ENCODE measurements at places on chromosomes 1 and 21.
A peak's percentile ranks its signal among the peaks of the same experiment; 100 is the strongest.

DNA sequence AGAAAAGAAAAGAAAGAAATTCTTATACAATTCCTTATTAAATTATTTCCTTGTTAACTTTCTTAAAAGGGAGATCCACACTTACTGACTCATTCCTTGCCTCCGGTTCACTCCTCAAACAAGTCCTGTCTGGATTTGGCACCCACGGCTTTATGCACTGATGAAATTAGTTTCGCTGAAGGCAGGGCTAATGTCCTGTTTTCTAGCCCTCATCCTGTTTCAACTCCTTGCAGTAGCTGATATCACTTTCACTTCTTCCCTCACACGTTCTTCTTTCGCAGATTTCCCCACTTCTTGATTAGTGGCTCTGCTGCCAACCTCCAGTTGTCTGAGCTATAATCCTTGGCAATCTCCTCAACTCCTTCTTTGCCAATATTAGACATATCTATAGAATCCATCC, 215.2 kb downstream of the URB2 start:
- no peak for DNase-seq

DNA sequence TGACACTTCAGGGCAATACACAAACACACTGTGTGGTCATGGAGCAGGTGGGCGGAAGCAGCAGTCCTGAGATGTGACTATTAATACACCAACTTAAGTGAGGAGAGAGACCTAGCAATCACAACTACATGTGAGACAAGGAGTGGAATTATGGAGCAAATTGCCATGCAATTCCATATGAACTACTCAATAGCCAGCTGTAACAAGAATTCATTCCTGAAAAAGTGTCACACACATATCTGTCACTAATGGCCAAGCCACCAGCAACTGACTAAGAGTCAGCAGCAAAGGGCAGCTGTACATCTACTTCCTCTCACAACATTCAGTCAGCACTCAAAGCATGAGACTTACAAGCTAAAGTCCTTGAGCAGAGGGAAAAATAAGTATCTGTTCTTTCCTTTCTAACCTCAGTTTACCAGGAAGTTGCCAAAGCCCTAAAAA, 46.2 kb downstream of the GPR3 start:
- no peak for DNase-seq

DNA sequence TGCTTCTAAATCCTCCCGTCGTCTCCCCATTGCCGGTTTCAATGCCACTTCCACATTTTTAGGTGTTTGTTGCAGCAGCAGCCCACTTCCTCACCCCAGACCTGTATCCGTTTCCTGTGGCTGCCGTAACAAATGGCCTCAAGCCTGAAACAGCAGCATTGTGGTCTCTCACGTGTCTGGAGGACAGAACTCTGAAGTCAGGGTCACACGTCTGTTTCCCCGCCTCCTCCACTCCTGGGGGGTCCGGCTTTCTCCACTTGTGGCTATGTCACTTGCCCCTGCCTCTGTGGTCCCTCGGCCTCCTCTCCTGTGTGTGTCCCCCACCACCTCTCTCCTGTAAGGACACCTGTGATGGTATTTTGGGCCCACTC, 21.8 kb downstream of the TRPM2 start:
- DNase-seq: no peak

DNA sequence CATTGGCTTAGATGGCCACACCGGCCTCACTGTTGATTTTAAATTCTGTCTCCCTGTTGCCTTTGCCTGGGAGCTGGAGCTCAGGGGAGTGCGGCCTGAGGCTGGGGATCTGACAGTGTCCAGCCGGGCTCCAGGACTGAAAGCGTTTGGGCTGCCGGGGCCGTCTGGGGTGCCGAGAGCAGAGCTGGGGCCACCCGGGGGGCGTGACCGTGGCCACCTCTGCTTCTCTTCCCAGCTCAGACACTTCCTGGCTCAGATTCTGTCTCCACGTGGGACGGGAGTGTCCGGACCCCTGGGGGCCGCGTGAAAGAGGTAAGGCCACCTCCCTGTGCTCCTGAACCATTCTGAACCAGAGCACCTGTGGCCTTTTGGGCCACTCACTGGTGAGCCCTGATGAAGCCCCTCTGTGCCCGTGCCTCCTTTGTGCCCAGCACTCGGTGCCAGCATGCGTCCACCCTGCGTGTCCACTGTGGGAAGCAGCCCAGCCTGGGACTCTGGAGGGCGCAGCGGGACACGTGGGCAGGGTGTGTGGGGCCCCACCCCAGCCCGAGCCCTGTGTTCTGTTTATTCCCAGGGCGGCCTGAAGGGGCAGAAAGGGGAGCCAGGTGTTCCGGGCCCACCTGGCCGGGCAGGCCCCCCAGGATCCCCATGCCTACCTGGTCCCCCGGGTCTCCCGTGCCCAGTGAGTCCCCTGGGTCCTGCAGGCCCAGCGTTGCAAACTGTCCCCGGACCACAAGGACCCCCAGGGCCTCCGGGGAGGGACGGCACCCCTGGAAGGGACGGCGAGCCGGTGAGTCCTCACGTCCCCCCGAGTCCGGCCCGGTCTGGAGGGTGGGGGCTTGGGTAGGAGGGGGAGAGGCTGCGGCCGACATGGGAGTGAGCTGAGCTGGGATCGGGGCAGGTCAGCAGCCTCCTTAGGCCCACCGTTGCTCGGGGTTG, 64.8 kb downstream of the SLC19A1 start:
- no peak for DNase-seq

DNA sequence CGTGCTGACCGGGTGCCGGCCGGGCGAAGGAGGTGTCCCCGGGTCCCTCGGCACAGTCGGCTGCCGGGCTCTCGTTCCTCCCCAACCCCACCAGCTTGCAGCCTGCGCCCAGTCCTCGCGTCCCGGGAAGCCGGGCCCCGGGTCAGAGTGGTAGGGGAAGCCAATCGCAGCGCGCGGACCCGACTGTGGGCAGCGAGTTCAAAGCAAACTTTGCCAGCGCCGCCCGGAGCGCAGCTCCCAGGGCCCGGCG, 328 bp downstream of the MYCL start:
- no peak for DNase-seq

- DNase-seq: no peak
These were observed at the start of gene RGS8 for GRCh38 chr1:182684116-182684828. RGS8 (minus strand) TSS chr1:182684587; CDS start chr1:182669649, 14,938 bp downstream.

- DNase-seq: no peak
These were observed 445.1 kb downstream of the AJAP1 start for GRCh38 chr1:5099558-5099957.

DNA sequence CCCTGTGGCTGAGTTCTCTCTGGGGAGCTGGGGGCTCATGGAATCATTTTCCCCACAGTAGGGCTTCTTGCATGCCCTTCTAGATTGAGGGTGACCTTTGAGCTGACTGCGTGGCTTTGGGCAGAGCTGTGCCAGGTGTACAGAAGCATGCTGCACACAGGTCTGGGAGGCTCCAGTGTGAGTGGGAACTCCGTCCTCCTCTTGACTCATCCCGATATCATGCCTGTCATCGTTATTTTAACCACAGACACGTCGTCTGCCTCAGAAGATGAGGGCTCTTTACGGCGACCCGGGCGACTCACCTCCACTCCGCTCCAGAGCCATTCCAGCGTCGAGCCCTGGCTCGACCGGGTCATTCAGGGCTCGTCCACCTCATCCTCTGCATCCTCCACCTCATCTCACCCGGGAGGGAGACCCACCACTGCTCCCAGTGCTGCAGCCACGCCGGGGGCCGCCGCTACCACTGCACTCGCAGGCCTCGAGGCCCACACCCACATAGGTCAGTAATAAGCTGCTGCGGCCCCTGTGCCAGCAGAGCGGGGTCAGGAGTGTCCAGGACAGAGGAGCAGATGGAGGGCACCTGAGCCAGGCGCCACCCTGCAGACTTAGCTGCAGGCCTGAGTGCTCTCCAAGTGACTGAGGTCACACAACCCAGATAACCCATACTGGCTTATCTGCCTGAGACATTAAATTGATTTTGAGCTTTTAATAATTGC, 39.8 kb downstream of the DIP2A start:
- no peak for DNase-seq

DNA sequence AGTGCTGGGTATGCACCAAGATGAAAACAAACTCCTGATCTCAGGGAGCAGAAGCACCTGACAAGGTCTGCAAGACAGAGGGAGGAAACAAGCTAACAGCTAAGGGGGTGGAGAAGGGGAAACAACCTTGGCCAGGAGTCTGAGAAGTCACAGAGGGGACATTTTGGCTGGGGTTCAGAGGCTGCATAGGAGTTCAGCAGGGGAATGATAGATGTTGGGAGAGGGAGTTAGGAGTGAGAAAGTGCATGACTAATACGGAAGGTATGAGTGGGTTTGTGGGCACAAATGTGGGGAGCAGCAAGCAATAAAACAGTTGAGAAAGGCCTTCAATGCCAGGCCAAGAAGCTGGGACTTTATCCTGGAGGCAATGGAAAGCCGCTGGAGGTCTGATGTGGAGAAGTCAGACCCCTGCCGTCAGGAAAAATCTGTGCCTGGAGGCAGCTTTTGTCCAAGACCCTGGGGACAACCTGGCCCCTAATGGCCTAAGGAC, 16.4 kb downstream of the EPHA2 start:
- no peak for DNase-seq

- DNase-seq: no peak
These were observed 1.7 kb upstream of the GADD45A start for GRCh38 chr1:67683316-67683715.

- no peak for DNase-seq
These were observed 41.8 kb upstream of the SLC16A1 start for GRCh38 chr1:112997781-112998180.

DNA sequence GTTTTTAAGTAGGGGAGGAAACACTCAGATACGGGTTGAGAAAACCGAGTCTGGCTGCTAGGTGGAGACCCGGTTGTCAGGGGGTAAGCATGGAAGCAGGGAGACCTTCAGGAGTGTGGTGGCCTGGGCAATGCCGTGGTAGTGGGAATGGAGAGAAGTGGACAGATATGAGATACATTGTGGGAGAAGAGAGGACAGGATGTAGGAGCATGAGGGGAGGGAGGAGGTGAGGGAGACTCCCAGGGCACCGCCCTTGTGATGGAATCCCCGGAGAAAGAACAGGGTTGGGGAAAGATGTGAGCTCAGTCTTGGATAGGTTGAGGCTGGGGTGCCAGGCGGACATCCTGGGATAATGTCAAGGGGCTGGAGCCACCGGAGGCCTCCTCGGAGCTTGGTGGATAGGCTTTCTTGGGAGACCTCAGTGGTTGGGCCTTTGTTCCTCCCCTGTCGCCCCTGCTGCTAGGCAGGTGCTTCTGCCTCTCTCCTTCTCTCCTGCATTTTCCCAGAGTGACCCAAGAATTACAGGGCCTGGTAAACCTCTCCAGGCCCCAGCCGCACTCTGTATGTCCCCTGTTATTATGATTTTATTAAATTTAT, 21.3 kb downstream of the ZNF362 start:
- DNase-seq: no peak

DNA sequence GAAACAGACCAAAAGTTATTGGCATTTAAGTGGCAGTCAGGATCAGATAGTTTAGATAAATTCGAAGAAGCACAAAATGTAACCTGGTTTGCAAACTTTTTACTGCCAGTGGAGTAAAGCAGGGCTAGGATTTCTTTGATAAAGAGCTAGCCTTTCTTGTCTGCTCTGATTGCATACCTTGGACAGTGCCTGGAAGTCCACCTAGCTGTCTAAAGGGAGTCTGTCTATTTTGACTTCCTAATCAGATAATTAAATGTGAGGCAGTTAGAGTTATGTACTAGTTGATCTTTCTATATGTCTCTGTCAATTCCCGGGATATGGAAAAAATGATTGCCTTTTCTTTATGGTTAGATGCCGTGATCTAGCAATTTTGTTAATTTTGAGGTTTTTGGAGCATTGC, 4.1 kb downstream of the GPSM2 start:
- DNase-seq: no peak

DNA sequence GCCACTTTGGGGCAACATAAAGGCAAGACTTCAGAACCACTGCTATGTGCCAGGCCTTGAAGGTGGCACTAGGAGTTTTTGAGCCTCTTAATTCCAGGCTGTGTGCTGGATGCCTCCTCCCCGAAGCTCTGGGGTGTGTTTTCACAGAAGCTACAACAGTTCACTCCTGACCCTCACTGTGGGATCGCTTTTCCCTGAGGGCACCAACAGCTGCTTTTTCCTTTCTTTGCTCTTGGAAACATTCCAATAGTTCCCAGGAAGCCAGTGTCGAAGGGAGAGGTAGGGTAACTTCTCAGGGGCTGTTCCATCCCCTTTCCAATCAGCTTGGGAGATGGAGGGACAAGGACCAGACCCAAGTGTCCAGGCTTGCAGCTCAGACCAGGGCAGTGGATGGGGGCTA, 153.4 kb downstream of the C1orf94 start:
- DNase-seq: no peak

DNA sequence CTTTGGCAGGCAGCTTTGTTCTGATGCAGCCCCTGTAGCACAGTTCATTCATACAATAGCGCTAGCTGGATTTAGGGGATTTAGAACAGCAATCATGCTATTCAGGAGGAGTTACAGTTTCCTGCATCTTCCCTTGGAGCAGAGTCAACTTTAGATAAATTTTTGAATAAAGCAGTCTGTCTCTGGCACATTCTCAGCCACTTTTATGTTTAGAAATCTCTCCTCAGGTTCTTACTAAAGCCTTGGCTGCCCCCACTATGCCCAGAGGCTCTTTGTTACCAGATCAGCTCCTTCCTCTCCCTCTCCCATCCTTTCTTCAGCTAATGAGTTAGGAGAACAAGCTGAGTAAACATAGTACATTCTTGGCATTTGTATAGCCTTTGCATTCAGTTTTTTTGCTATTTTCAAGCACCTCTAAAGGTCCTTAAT, 17.0 kb upstream of the PIGC start:
- no peak for DNase-seq

- DNase-seq: no peak
These were observed 56.7 kb downstream of the RALGPS2 start for GRCh38 chr1:178781533-178782330.

DNA sequence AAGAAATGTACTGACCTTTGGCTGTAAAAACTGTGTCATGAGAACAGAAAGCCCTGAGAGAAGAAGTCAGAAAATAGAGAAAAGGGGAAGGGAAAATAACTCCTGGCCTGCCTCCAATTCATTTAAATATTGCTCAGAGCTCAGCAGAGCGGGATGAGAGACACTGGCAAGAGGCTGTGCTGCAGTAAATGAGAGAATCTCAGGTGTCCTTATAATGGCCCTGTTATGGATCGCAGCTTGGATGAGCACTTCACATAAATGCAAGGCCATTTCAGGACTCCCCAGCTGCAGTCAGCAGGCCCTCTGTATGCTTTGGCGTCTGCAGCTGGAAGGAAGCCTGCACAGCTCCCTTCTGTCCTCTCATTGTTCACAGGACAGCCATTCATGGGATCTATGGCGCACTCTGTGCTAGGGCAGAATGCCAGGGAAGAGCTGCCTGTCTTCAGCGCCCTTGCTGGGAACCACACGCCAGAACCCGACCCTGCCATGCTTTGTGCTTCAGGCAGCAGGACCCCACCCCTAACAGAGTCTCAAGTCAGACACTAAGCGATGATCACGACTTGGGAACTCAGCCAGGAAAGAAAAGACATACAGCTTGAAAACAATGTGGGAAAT, 20.7 kb upstream of the ABCB10 start:
- no peak for DNase-seq

- no peak for DNase-seq
These were observed 55.9 kb downstream of the ITPKB start for GRCh38 chr1:226682871-226683814.

DNA sequence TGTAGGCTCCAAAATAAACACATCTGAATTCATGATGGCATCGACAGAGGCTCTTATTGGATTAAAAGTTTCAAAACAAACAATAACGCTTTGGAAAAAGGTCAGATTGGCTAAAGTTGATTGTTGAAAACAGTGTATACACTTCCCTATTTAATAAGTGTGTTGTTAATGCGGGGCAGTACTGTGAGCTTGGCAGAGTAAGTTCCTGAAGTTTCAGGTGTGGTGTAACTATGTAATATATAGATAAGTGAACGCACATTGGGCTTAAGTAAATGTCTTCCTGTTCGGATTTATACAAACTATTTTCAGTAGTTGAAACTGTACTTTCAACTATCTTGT, 810 bp downstream of the ZBTB37 start:
- no peak for DNase-seq

GRCh38 chr1:119367432-119368124, 1.0 kb upstream of the HAO2 start:
- DNase-seq: peak; percentile 19
